ENCODE measurements at places on chromosomes 7 and 10. TPM values are rescaled to one million over a fixed set of nuclear protein-coding genes. Genes with fewer than 3 reads are reported as not detected.

The AMPH gene
- 14.7 TPM for total RNA-seq

The SORCS3 gene
- not detected for total RNA-seq

The CUL1 gene
- total RNA-seq, result 83.6 TPM

The ZNF107 gene
- 1.8 TPM for total RNA-seq

The SPDYE1 gene
- not detected for total RNA-seq

DNA sequence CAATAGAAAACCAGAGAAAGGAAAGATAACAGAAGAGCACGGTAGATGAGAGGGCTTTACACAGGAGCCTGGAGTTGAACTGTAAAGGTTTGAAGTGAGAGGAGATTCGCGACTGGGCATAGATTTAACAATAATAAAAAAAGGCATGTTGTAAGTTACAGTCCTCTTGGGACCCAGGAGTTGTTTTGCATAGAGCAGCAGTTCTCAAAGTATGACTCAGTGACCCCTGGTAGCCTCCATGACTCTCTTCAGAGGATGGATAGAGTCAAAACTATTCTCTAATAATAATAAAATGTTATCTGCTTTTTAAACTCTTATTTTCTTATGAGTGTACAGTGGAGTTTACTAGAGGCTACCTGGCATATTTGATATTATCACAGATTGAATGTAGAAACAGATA lies 262.3 kb downstream of the SORCS3 start:
- no peak for ATAC-seq

DNA sequence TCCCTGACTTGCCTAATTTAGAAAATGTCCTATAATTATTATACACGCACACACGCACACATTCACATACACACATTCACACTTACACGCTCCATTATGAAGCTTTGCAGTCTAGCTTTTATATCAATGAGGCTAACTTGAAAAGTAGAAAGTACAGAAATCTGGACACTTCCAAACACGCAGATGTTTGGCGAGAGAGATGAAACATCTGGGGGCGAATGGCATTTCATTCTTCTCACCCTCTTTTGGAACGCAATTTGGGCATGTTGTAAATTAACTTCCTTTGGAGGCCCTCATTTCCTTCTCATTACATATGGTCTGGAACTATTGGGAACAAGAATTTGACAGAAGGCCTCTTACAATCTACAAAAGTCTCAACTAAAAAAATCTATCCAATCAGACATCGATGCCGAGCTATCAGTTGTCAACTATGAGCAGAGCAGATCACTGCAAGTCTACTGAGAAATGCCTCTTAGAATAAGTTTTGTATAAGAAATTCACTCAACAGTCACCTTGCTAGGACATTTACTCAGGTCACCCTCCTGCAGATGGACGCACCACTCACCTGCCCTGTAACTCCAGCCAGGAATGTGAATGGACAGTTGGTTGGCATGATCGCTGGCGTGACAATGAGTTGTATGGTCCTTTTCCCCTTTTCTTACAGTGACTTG lies 115.2 kb upstream of the ADAM12 start:
- no peak for ATAC-seq

DNA sequence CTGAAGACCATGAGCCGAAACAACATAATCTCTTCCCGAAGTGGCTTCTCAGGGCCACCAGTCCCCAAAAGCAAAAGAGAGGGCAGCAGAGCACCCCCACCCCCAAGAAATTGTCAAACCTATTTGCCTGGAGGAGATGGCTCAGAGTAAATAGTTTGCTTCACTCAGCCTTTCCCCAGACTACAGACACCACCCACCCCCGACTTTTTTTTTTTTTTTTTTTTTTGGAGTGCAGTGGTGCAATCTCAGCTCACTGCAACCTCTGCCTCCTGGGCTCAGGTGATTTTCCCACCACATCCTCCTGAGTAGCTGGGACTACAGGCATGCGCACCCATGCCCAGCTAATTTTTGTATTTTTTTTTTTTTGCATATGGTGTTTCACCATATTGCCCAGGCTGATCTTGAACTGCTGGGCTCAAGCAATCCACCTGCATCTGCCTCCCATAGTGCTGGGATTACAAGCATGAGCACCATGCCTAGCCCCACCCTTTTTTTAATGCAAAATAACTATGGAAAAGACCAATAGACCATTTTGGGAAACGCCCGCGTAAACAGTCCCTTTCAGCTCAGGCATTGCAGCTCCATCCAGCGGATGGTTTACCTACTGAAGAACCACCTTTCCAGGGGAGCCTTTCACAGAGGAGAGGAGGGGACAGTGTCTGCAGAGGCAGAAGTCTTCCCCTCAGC lies 9.7 kb downstream of the ZMIZ1 start:
- no peak for ATAC-seq

- no peak for ATAC-seq
Observed at GRCh38 chr7:37113661-37114355, 334.9 kb downstream of the ELMO1 start.
